Midbrain (tissue), 1 donor: ENCODE measurements at places on chromosomes 11 and 22.

GRCh38 chr22:49368976-49369725 lies 458.5 kb downstream of the BRD1 start:
- no peak for DNase-seq

DNA sequence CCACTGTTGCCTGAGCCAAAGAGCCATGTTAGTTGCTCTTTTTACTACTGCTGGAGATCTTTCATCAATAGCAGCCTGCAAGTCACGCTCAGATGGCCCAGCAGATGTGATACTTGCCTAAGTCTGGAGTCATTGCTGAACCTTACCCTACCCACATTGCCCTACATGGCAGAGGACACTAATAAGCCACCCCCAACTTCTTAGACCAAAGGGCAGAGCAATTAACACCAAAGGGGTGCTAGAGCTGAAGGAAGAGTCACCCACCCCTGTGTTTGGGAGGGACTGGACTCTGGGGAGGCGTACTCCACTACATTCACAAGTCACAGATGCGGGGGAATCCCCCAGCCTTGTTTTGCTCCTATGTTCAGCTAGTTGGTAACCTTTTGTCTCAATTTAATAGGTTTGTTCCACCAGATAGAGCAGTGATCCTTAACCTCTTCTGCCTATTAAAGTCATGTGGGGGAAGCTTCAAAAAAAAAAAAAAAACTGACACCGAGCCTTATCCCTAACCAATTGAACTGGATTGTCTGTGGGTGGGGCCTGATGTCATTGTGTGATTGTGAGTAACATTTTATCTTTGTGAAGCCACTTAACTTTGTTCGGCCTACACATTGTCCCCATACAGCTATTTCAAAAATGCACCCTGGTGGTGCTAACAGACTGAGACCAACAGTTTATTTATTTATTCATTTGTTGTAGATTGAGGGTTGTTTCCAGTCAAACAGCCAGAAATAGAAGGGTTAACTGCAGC lies 13.1 kb downstream of the ADM start:
- no peak for DNase-seq

GRCh38 chr11:123797114-123797513 lies 9.0 kb downstream of the OR6M1 start:
- no peak for DNase-seq

- DNase-seq = no peak
These were observed 3.6 kb downstream of the PATZ1 start for GRCh38 chr22:31342389-31343140.

GRCh38 chr11:45812581-45813548 lies 7.9 kb downstream of the SLC35C1 start:
- DNase-seq = no peak

GRCh38 chr22:29947410-29948384 lies 64.7 kb downstream of the MTMR3 start:
- no peak for DNase-seq

- DNase-seq = no peak
These were observed 21.0 kb upstream of the BARX2 start for GRCh38 chr11:129354691-129355090.

- no peak for DNase-seq
These were observed 13.6 kb upstream of the XBP1 start for GRCh38 chr22:28813772-28814518.

DNA sequence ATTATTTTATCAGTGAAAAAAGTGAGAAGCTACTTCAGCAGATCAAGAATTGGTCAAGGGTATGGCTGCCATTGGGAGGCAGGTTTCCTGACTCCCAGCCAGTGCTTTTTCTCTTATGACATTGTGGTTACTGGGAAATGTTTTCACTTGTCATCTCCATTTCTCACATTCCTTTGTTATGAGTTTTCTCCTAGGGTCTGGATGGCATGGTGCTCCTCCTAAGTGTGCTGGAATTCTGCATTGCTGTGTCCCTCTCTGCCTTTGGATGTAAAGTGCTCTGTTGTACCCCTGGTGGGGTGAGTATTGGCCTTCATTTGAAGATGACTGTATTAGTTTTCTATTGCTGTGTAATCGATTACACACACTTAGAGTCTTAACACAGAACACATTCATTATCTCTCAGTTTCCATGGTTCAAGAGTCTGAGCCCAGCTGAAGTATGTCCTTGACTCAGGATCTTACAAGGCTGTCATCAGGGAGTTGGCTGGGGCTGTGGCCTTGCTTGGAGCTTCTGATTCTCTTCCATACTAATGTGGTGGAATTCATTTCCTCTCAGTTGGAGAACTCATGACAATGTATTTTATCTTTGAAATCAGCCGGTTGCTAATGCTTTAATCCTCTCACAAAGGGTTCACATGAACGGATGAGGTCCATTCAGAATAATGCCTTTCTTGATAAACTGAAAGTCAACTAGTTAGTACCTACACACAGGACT lies 21.0 kb upstream of the MS4A6E start:
- no peak for DNase-seq

- no peak for DNase-seq
These were observed at the start of gene PGR for GRCh38 chr11:101129203-101129943. TSS of gene PGR (minus strand) at chr11:101129813. CDS start at chr11:101129070, 743 bp downstream.

DNA sequence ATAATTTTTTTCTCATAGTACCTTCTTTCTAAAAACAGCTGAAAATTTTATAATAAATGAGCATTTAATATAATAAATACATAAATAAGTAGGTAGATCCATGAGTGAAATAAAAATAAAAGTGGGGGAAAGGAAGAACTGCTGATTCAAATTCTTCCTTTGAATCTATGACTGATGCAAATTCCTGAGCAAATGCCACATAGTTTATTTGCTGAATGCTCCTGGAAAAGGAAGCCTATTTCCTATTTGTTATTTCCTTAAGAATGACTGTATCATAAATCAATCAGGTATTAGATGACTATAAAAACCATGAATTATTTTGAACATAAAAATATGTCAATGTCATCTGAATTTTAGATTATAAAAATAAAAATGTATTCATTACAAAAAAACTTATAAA lies 16.6 kb downstream of the BTBD10 start:
- DNase-seq = no peak

- no peak for DNase-seq
These were observed 6.0 kb downstream of the NDUFV1 start for GRCh38 chr11:67612751-67613150.

DNA sequence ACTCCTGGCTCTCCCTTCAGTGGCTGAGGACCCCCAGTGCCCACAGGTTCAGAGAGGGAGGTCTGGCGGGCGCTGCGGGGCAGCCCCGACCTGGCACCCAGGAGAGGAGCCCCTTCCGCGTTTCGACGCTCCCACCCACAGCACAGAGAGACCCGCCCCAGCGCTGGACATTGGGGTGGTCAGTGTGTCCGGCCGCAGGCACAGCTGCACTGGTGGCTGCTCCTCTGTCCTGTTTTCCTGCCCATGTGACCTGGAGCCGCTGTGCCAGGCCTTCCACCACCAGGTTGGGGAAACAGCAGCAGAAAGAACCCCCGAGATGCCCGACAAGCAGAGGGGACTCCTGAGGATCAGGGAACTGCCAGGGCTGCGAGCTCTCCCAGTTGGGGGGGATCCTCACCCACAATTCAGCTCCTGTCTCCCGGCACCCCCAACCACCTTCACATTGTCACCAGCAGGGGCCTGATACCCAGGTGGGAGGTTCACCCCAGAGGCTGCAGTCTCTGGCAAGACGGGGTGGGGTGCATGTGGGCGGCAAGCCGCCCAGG lies 13.6 kb downstream of the KRTAP5-5 start:
- no peak for DNase-seq

- no peak for DNase-seq
These were observed 38.7 kb downstream of the CYTH4 start for GRCh38 chr22:37320726-37321677.

GRCh38 chr11:47130543-47130942 lies 46.1 kb downstream of the ARFGAP2 start:
- no peak for DNase-seq

GRCh38 chr22:30247974-30248373 lies 1.4 kb upstream of the LIF start:
- no peak for DNase-seq

DNA sequence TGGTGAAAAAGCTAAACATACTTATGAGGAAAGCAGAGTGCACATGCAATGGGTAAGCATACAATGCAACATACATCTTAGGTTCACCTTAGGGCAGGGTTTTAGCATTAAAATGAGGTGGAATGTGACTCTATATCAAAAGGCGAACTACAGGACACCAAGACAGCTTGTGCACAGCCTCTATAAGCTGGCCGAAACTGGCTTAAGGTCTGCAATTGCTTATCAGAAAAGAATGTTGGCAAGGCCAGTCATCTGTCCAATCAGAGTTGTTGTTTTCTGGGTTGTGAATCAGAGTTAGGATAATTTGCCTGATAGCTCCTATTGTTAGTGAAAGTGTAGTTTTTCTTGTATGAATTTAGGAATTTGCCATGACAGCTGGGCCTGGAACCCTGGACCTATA lies 76.5 kb downstream of the LRRC4C start:
- DNase-seq = no peak

- DNase-seq = no peak
These were observed 297.2 kb downstream of the NTM start for GRCh38 chr11:131667566-131667965.

GRCh38 chr11:2092956-2093412 lies 46.2 kb downstream of the IGF2 start:
- DNase-seq = peak; percentile 32

- no peak for DNase-seq
These were observed 303.4 kb upstream of the SYN3 start for GRCh38 chr22:33361581-33361980.

- DNase-seq = no peak
These were observed 1278.0 kb upstream of the CNTN5 start for GRCh38 chr11:97742717-97743116.

DNA sequence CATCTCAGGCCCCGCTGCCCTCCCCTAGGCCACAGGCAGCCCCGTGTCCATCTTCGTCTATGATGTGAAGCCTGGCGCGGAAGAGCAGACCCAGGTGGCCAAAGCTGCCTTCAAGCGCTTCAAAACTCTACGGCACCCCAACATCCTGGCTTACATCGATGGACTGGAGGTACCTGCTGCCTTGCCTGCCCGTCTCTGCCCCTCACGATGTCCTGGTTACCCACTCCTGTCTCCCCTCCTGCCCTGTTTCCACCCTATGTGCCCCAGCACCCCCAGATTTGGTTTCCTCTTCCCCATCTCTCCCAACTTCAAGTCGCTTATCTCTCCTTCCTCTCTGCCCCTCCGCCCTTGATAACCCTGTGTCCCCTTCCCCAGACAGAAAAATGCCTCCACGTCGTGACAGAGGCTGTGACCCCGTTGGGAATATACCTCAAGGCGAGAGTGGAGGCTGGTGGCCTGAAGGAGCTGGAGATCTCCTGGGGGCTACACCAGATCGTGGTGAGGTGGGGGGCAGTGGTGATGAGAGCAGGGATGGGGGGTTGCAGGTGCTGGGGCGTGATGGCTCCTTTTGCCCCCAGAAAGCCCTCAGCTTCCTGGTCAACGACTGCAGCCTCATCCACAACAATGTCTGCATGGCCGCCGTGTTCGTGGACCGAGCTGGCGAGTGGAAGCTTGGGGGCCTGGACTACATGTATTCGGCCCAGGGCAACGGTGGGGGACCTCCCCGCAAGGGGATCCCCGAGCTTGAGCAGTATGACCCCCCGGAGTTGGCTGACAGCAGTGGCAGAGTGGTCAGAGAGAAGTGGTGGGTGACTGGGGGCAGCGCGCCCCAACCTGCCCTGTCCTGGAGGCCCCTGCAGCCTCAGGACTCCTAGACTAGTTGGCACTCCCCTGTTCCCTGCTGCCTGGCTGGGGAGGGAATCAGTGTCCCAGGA lies 930 bp downstream of the SCYL1 start:
- no peak for DNase-seq

DNA sequence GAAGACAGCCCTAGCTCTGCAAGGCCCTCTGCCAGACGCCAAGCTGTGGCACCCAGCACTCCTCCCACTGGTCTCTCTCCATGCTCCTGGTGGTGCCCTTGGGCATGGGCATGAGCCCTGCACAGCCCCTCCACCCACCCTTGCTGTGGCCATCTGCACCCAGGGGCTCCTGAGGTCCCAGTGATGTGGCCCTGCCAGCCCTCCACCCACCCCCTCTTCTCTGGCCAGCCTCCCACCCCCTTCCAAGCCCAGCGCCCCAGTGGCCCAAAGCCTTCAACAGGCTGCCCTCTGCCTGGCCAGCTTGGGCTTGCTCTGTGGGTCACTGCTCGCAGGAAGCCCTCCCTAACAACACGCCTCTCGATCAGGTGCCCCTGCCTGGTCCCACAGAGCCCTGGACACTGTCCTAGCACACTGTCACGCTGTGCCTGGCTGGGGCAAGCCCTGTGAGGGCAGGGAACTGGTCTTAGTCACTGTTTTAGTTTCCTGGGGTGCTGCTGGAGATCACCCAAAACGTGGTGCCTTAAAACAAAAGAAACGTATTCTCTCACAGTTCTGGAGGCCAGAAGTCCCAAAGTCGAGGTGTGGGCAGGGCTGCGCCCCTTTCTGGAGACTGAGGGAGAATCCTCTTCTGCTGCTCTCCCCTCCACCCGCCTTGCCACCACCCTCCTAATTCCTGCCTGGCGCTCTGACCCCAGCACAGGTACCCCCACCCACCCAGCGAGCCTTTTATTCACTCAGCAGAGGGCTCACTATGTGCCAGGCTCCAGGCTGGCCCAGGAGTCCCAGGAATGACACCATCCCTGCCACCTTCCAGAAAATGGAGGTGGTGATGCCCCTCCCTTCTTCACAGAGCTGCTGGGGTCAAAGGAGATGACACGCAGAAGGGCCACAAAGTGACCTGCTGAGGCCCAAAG lies 14.7 kb downstream of the SULT4A1 start:
- no peak for DNase-seq

DNA sequence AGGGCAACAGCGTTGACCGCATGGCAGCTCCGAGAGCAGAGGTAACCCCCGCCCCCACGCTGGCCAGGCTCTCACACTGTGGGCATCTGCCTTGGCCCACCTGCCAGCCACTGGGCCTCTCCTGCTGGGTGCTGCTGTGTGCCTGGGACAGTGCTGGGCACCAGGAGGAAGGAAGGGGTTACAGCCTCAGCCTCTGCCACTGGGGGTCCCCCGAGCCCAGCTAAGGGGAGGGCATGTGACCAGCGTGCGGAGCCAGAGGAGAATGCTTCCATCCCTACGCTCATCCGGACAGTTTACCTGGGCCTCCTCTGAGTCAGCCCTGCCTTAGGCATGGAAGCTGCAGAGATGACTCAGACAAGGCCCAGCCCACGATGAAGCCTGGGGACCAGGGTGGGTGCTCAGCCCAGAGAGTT lies 10.9 kb downstream of the NCF4 start:
- no peak for DNase-seq

DNA sequence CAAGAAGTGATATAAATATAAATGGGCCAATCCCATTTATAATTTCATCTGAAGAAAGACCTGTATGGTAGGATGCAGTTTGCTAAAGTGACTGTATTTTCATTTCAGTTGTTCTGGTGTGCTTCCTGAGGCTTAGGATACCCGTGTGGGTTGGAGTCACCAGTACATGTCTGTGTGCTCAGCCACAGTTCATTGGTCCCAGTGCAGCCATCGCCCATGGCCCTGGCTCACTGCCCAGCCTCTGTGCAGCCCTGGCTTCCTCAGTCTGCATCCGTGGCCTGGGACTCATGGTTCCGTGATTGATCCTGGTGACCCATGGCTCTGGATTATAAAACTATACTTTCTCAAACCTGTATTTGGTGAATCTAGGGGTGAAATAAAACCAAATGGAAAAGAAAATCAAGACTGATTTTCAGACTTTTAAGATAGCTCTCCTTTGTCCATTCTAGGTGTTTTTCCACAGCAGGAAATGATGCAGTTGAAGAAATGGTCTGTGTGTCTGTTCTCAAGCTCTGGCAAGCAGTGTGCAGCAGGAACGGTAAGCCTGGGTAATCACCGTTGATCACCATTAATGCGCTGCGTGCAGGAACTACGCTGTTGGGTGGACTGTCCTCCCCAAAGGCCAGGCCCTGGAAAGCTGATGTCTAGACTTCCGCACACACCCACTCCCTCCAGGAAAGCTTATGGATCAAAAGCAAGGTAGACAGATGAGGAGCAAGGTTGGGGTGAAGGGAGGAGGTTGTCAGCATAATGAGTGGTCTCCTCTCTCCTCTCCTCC lies 27.2 kb downstream of the TTC12 start:
- no peak for DNase-seq
